ENCODE measurements at places on chromosomes 7 and 10. TPM values are rescaled to one million over a fixed set of nuclear protein-coding genes. Genes with fewer than 3 reads are reported as not detected.

GRCh38 chr7:149809215-149809614, 29.0 kb upstream of the ZNF862 start:
- H3K27ac ChIP-seq = no peak overlapping the region
- H3K4me1 ChIP-seq = no peaks in the 10 kb centered on the region
- H3K4me3 ChIP-seq = no peak overlapping the region
- H3K27me3 ChIP-seq = 0 out of 2 replicates have a peak, but pooled peaks cover 4% of the 10 kb centered on the region

- H3K4me1 ChIP-seq = no peaks in the 10 kb centered on the region
- H3K27ac ChIP-seq = no peak overlapping the region
- no peaks in the 10 kb centered on the region for H3K27me3 ChIP-seq
- H3K36me3 ChIP-seq = no peaks in the 10 kb centered on the region
Measured at GRCh38 chr10:1550291-1550595, 187.1 kb downstream of the ADARB2 start.

Gene SORCS1
- total RNA-seq = not detected

Gene CUZD1
- 0.11 TPM for total RNA-seq

Data from GM23248 (cell line).